ENCODE measurements at places on chromosomes 1 and 21. TPM values are rescaled to one million over a fixed set of nuclear protein-coding genes. Genes with fewer than 3 reads are reported as not detected.

Gene CEP350
- 81.3 TPM for total RNA-seq

Gene CYP4Z1
- not detected for total RNA-seq

GRCh38 chr1:61266738-61267137, 184.4 kb downstream of the NFIA start:
- no peak for DNase-seq
- no peaks in the 10 kb centered on the region for H3K4me1 ChIP-seq
- no peaks in the 10 kb centered on the region for H3K27me3 ChIP-seq
- no peak overlapping the region for H3K4me3 ChIP-seq

GRCh38 chr1:202124142-202124541, 1.4 kb downstream of the GPR37L1 start:
- H3K36me3 ChIP-seq: no peaks in the 10 kb centered on the region
- H3K4me1 ChIP-seq: no peaks in the 10 kb centered on the region
- H3K4me3 ChIP-seq: no peak overlapping the region
- H3K27me3 ChIP-seq: peaks cover 26% of the 10 kb centered on the region
- DNase-seq: no peak

Gene VCAM1
- total RNA-seq: 0.12 TPM

- DNase-seq: no peak
- H3K4me3 ChIP-seq: no peak overlapping the region
- H3K36me3 ChIP-seq: no peaks in the 10 kb centered on the region
- no peak overlapping the region for H3K27ac ChIP-seq
Measured at GRCh38 chr1:209803568-209803967, 2.4 kb downstream of the IRF6 start.

Gene SYCP1
- total RNA-seq: not detected

DNA sequence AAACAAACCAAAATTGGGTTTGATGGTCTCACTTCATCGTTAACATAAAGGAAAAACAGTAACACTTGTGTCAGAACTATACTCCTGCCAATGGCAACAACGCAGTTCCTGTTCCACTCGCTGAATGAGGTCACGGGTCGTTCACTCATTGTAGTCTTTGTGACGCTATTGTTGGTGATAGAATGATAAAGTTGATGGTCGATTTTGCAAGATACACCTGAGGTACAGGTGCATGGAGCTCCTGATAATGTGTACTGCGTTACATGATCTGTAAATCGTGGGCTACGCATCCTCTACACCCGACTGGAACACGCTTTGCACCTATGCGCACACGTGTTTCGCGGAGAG, 391 bp upstream of the CENPS start:
- peaks cover 7% of the 10 kb centered on the region for H3K4me1 ChIP-seq

Gene SZT2
- total RNA-seq: 106 TPM

GRCh38 chr1:53521924-53522552, 62.8 kb downstream of the DMRTB1 start:
- no peak overlapping the region for H3K27ac ChIP-seq
- no peaks in the 10 kb centered on the region for H3K4me1 ChIP-seq
- no peak overlapping the region for H3K4me3 ChIP-seq
- H3K36me3 ChIP-seq: no peaks in the 10 kb centered on the region
- no peak for DNase-seq

GRCh38 chr1:64569411-64569810, 99.5 kb downstream of the CACHD1 start:
- H3K27ac ChIP-seq: no peak overlapping the region
- no peaks in the 10 kb centered on the region for H3K4me1 ChIP-seq
- DNase-seq: no peak
- no peak overlapping the region for H3K4me3 ChIP-seq
- no peaks in the 10 kb centered on the region for H3K27me3 ChIP-seq
- no peaks in the 10 kb centered on the region for H3K36me3 ChIP-seq

Gene LMOD1
- 0.16 TPM for total RNA-seq

Gene FMOD
- total RNA-seq: 0.41 TPM

Gene ADORA3
- 0.30 TPM for total RNA-seq

DNA sequence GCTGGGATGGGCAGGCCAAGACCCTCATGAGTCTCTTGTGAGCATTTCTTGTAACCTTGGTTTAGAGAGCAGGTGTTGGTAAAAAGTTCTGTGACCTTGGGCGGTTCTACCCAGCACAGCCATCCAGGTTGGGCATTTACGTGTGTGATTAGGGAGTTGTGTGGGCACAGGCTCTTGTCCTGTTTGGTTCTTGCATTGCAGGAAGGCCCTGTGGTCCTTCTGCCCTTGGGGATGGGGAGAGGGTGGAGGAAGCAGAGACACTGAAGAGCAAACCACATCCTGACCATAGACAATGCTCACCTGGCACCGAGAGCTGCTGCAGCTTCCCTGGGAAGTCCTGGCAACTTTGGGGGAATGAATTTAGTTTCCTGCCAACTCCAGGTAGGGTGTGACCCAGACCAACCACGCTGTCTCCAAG, 25.6 kb downstream of the RNF187 start:
- peak overlapping the region; percentile 7 for H3K27ac ChIP-seq
- DNase-seq: no peak
- no peak overlapping the region for H3K4me3 ChIP-seq
- no peaks in the 10 kb centered on the region for H3K36me3 ChIP-seq
- peaks cover 13% of the 10 kb centered on the region for H3K4me1 ChIP-seq

- H3K4me3 ChIP-seq: peak overlapping the region; percentile 98
- H3K27ac ChIP-seq: peak overlapping the region; percentile 97
- H3K27me3 ChIP-seq: no peaks in the 10 kb centered on the region
- peaks cover 22% of the 10 kb centered on the region for H3K4me1 ChIP-seq
- no peaks in the 10 kb centered on the region for H3K36me3 ChIP-seq
Measured at GRCh38 chr21:37562920-37563640, 196.5 kb downstream of the DYRK1A start.

Gene IPO13
- total RNA-seq: 15.3 TPM

DNA sequence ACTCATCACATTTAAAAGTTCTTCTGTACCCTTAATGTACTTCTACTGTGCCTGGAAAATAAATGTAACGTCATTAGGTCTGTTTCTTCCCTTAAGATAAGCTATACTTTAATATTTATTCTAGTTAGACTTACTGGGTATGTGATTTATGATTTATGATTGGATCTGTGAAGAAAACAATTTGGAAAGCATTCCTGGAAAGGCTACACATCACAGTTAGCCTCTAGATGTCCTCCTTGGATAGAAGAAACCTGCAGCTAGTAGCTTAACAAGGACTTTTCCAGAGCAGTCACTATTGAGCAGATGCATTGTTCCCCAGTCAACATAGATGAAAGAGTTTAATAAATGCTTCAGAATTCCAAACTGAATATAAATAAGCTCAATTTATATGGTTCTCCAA, 22.2 kb upstream of the ABL2 start:
- no peak overlapping the region for H3K27ac ChIP-seq
- no peak overlapping the region for H3K4me3 ChIP-seq
- no peaks in the 10 kb centered on the region for H3K4me1 ChIP-seq
- DNase-seq: no peak
- H3K27me3 ChIP-seq: no peaks in the 10 kb centered on the region
- no peaks in the 10 kb centered on the region for H3K36me3 ChIP-seq

Gene TEX38
- total RNA-seq: not detected

All from T-cell (primary cell).